Left cardiac atrium (tissue), 4 donors: ENCODE measurements at places on chromosomes 12 and 14.

DNA sequence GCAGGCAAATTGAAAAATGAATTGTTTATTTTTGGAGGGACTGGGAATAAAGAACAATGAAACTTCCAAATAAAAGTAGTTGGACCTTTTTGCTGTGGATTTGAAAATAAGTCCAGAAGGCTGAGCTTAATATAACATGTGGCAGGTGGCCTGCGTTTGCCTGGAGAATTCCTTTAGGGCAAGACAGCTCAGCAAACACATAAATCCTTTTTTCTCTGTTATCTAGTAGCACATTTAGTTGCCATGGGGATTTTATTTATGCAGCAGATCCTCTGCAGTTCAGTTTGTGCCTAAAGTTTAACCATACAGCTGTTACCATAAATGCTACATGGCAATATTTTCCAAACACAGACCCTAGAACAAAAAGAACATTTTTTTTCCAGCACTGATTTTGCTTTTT lies 180.0 kb downstream of the NPAS3 start:
- no peak for DNase-seq

DNA sequence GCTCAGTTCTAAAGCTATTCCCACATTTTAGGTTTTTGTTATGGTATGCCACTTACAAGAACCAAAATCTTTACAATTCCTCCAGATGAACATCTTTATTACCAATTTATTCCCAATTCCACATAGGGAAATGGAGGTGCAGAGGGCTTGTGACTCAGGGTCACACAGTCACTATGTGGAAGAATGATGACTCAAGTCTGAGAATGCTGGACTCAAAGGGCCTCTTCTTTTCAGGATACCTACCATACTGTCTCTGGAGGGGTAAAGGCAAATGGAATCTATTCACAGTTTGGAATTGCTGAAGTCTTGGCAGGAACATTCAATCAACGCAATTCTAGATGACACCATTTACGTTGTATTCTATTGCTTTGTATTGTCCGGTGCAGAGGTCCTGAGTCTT lies 48.2 kb upstream of the MANSC4 start:
- no peak for DNase-seq

DNA sequence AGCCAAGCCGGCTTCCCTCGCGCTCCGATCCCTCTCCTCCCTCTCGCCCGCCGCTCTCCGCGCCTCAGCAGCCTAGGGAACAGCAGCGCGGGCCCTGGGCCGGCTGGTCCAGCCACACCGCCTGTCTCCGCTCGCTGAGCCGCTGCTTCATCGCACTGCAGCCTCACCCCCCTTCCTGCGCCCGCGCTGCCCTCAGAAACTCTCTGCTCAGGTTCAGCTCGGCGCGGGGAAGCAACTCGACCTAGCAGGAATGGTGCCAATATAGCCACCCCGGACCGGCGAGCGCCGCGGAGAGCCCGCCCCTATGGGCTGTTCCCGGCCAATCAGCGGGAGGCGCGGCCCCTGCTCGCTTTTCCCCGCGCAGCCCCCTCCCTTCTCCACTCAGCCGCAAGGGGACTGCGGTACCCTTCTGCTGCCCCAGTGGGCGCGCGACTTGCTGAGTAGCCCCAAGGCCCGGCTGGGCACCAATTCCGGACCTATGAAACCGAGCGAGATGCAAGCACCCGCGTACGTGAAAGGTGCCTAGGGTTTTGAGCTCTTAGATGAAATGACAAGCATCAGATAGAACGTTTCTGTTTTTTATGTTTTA lies at the start of gene ADAMTS20:
ADAMTS20 (minus strand) TSS at position 233 of the 589 bp plus-strand sequence. CDS start 282 bp downstream, outside the sequence.
- DNase-seq, result no peak

DNA sequence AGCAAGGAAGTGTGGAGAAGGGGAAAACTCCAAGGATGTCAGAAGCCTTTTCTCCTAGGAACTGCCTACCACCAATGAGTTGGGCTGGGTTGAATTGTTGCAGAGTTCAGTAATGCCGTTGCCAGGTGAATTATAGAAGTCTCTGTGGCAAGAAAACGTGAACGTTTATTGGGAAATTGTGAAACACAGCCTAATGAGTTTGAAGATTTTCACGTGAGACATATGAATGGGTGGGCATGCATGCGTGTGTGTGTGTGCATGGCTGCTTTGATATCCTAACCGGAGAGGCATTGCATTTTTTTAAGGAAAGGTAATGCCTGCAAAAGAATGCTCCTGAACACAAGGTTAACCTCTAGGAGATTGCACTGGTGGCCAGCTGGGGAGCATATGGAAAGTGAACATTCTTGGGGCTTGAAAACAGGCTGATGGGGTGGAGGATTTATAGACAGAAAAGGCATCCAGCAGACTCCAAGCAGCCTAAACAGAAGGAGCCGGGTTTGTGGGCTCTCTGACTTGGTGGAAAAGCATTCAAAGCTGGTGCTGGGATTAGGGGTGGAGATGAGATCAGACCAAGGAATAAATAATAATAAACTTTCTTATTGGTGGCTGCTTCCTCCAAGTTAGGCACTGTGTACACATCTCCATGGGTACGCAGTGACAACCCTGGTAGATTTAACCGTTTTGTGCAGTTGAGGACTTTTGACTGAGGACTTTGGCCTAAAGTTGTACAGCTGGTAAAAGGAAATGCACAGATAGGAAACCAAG lies 67.8 kb downstream of the NTF3 start:
- DNase-seq, result no peak

GRCh38 chr12:67428431-67428830 lies 159.3 kb downstream of the CAND1 start:
- no peak for DNase-seq

DNA sequence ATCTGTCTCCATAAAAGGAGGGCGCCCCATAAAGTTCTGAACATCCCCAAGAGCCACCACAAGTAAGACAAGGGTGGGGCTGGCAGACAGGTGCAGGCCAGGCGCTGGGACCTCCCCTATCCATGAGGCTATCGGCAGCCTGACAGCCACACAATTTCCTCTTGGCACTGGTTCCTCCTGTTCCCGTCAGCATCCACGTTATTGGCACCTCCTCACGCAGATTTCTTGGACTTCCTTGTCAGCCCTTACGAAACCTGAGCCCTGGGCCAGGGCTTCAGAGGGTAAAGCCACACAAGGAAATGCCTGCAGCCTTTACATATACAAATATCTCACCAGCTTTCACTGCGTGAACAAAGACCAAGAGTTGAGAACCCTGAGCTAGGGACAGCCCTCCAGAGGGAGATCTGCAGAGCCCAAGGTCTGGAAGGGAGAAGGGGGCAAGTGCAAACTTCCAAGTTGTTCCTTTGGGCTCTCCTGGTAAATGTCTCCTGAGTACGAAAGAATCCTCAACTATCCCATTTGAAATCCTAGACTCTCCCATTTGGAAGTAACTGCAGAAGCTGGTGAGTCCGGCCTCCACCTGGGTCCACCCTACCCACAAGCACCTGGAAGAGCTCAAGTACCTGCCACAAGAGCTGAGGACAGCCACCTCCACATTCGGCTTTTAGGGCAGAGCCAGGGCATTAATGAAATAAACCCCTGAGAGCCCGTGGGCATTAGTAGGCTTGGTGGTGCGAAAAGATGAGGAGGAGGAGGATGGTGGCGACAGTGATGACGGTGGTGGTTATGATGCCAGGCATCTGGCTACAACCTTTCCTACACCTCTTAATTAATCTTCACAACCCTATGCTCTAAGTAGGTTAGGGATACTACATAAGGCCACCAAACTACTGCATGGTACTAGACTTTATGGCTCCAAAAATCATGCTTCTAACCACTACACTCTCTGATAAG lies 5.5 kb upstream of the TC2N start:
- peak; percentile 83 for DNase-seq

- no peak for DNase-seq
These were observed 1.5 kb downstream of the STYK1 start for GRCh38 chr12:10672231-10672868.

DNA sequence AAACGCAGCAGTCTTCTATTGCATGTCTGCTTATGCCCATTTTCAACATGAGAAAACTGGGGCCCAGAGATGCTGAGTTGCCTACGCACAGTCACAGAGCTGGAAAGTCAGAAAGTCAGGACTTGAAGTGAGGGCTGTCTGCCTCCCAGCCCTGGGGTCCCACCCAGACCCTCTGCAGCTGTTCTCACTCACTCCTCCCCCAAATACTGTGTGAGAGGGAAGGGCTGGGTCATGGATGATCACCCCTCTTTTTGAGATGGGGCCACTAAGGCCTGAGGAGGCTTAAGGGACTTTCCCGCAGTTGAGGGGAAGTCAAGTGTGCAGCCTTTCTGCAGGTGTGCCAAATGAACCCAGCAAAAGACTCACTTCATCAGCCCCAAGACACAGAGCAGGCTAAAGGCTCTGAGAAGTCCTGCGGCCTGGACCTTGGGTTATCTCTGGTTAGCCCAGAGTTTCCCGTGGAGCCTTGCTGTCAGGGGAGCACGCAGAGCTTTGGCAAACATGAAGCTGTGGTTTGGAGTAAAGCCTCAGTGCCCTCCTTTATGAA lies 18.7 kb downstream of the DTX1 start:
- DNase-seq, result no peak

DNA sequence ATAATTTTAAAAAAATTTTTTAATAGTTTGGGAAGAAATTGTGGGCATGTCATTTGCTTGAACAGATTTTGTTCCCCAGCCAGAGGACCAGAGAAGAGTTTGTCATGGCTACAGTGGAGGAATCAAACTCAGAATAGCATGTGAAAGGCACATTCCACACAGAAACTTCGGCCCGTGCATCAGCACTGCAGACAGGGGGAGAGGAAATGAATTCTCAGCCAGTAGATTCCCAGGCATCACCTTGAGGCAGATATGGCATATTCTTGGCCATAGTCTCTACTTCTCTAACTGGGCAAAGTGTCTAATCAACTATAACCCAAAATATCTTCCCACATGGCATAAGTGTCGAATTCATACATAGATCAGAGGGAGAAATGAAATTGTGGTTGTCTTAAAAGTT lies 153.3 kb downstream of the PRKCH start:
- no peak for DNase-seq

GRCh38 chr12:87920139-87920538 lies 109.1 kb downstream of the C12orf50 start:
- DNase-seq, result no peak

DNA sequence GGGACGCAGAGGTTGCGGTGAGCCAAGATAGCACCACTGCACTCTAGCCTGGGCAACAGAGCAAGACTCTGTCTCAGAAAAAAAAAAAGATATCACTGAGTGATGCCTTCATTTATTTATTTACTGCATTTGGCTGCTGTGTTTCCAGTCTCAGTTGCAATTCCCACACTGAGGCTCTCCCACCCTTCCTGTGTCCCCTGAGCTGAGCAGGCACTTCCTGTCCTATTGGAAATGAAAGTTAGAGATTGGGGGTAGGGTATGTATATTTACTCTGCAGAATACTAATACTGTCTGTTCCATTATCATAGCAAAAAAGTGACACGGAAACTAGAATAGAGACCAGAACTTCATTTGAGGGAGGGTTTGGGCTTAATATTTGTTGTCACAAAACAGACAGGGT lies 1.6 kb upstream of the RBMS2 start:
- DNase-seq, result peak; percentile 43

DNA sequence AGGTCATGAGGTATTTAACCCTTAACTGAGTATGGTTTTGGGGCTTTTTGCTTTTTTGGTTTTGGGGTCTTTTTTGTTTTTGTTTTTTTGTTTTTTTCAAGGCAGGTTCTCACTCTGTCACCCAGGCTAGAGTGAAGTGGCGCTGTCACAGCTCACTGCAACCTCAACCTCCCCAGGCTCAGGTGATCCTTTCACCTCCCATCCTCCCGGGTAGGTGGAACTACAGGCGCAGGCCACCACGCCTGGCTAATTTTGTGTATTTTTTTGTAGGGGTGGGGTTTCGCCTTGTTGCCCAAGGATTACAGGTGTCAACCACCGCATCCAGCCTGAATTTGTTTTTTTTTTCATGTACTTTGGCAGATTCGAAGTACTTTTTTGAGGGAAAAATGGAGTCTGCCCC lies 19.9 kb downstream of the RAP1B start:
- no peak for DNase-seq

GRCh38 chr14:56494167-56494566 lies 85.4 kb upstream of the TMEM260 start:
- DNase-seq, result no peak

- peak; percentile 64 for DNase-seq
These were observed 4.8 kb upstream of the AMN start for GRCh38 chr14:102917469-102918211.

GRCh38 chr14:58216544-58216943 lies 16.6 kb downstream of the ACTR10 start:
- no peak for DNase-seq
